ENCODE measurements at places on chromosomes 16 and 17. TPM values are rescaled to one million over a fixed set of nuclear protein-coding genes. Genes with fewer than 3 reads are reported as not detected.

DNA sequence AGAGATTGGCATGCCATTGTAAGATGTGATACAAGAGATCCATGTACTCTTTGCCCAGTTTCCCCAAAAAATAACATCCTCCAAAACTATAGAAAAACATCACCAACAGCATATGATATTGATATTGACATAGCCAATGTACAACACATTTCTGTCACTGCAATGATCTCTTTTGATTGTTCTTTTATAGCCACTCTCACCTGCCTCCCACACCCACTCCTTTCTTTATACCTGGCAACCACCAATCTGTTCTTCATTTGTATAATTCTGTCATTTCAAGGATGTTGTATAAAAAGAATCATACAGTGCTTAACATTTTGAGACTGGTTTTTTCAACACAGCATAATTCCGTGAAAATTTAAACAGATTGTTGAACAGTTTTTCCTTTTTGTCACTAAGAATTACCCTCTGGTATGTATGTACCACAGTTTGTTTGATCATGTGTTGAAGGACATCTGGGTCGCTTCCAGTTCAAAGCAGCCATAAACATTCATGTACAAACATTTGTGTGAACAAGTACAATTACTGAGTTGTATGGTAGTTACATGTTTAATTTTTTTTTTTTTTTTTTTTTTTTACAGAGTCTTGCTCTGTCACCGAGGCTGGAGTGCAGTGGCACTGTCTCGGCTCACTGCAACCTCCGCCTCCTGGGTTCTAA lies 9.9 kb downstream of the KRTAP9-1 start:
- H3K27ac ChIP-seq: no peak overlapping the region
- H3K36me3 ChIP-seq: no peaks in the 10 kb centered on the region
- no peak overlapping the region for H3K4me3 ChIP-seq

- H3K4me1 ChIP-seq: peaks cover 41% of the 10 kb centered on the region
- H3K4me3 ChIP-seq: peak overlapping the region; percentile 76
- no peak overlapping the region for H3K27ac ChIP-seq
- H3K36me3 ChIP-seq: no peaks in the 10 kb centered on the region
- peaks cover 27% of the 10 kb centered on the region for H3K27me3 ChIP-seq
- DNase-seq: peak; percentile 46
Observed at GRCh38 chr17:46978489-46979146, 435 bp downstream of the RPRML start.

The EIF3C gene
- total RNA-seq: 334 TPM

DNA sequence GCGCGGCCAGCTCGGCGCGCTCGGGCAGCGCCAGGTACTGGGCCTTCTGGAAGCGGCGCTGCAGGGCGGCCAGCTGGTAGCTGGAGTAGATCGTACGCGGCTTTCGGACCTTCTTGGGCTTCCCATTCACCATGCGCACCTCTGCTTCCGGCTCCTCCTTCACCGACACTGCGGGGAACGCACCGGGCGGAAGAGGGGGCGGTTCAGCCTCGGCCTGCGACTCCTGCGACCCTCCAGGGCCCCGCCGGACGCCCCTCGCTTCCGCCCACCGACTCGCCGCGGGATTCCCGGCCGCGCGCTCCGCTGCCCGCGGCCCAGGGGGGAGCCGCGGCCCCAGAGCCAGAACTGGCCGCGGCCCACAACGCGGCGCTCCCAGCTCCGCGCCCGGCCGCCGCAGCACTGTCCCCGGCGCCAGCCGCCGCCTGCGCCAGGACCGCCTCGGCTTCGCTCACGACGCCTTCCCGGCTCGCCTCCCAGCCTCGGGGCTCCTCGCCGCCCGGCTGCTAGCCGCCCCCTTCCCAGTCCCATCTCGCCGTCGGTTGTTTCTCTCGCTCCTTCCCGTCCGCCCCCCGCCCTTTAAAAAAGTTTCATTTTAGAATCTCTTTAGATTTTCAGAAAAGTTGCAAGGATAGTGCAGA lies 1.5 kb downstream of the DLX3 start:
- no peaks in the 10 kb centered on the region for H3K36me3 ChIP-seq
- peak; percentile 88 for DNase-seq
- no peak overlapping the region for H3K27ac ChIP-seq
- H3K4me1 ChIP-seq: peaks cover 14% of the 10 kb centered on the region

DNA sequence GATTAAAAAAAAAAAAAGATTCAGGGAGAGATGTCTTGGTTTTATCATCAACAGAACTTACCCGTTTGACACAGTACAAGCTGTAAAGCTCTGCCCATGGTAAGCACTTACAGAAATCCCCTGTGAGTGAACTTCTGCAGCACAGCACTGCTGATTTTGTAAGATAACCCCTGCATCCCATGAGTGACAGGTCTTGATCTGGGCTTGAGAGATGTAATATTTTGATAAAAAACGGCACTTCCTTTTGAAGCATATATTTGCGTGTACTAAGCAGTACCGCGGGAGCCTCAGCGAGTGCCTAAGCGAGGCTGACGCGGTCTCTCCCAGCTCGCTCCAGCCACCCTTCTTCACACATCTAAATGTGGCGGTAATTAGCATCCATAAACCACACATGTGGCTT lies 50.5 kb downstream of the IKZF3 start:
- no peak overlapping the region for H3K4me3 ChIP-seq
- H3K4me1 ChIP-seq: no peaks in the 10 kb centered on the region
- DNase-seq: no peak
- no peaks in the 10 kb centered on the region for H3K27me3 ChIP-seq

DNA sequence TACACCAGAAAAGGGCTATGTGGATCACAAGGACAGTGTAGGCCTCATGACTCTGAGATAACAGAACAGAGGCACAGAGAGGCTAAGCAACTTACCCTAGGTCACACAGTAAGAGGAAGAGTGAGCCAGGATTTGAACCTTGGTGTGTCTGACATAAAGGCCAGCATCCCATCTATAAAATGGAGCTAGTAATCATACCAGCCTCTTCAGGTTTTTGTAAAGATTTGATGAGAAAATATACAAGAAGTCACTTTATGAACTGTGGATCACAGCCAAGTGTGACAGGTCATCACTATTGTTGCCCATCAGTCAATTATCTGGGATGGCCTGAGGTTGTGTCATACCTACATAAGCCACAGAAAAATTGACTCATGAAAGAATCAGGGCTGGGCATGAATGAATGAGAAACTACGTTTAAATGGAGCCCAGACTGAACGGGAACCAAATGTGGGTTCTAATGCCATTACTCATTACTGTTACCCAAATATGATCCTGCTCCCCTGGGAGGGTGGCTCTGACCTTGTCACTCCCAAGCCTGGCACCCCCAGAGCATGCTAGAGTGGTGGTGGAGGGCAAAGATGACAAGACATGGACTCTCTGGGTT lies 21.0 kb downstream of the FBXO39 start:
- no peak overlapping the region for H3K27ac ChIP-seq
- no peaks in the 10 kb centered on the region for H3K27me3 ChIP-seq
- no peaks in the 10 kb centered on the region for H3K36me3 ChIP-seq
- H3K4me1 ChIP-seq: peaks cover 15% of the 10 kb centered on the region

The GPR179 gene
- 0.03 TPM for total RNA-seq

GRCh38 chr16:350203-350602 lies 2.3 kb downstream of the AXIN1 start:
- H3K27ac ChIP-seq: no peak overlapping the region
- DNase-seq: no peak
- no peaks in the 10 kb centered on the region for H3K4me1 ChIP-seq
- no peak overlapping the region for H3K4me3 ChIP-seq
- no peaks in the 10 kb centered on the region for H3K36me3 ChIP-seq

DNA sequence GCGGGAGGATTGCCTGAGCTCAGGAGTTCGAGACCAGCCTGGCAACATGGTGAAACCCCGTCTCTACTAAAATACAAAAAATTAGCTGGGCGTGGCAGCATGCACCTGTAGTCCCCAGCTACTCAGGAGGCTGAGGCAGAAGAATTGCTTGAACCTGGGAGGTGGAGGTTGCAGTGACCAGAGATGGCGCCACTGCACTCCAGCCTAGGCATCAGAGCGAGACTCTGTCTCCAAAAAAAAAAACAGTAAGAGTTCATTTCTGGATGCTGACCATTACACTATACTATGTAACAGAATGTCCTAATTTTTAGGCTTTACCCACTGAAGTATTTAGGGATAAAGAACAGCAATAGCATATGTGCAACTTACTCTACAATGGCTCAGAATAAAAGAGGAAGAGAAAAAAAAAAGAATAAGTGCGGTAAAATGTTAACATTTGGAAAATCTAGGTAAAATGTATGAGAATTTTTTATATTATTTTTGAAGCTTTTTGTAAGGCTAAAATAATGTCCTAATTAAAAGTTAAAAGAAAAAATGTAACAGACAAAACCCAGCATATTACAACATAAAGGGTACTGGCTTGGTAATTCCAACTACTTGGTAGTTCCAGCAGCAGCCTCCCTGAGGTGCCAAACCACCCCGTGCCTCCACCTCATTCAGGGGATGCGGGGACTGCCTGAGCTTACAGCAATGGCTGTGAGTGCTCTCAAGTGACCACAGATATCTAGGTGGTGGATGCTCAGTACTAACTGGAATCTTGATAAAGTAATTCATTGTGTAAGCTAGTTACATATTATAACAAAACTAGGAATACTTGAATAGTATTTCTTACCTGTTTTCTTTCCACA lies 10.9 kb downstream of the COPS3 start:
- H3K27ac ChIP-seq: no peak overlapping the region
- no peak overlapping the region for H3K4me3 ChIP-seq
- peaks cover 49% of the 10 kb centered on the region for H3K36me3 ChIP-seq
- H3K4me1 ChIP-seq: no peaks in the 10 kb centered on the region
- DNase-seq: peak; percentile 40

DNA sequence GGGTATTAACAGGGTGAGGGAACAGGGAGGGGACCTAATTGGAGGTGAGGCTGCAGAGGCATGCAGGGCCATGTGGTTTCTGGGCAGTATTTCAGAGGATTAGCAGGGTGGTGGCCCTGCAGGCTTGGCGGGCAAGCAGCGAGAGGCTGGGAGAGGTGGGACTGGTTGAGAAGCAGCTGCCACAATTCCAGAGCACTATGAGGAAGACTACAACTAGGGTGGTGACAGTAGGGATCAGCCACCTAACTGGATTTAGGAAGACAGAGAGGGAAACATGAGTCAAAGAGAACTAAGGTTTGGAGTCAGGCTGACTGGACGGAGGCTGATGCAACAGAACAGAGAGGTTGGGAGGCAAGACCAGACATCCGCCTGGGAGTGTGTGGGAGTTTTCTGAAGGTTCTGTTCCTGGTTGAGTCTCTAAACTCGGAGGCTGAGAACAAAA lies 12.3 kb downstream of the ALOXE3 start:
- H3K36me3 ChIP-seq: no peaks in the 10 kb centered on the region
- peaks cover 36% of the 10 kb centered on the region for H3K27me3 ChIP-seq
- no peak overlapping the region for H3K27ac ChIP-seq
- no peak overlapping the region for H3K4me3 ChIP-seq
- no peak for DNase-seq

The FAM222B gene
- total RNA-seq: 78.5 TPM

Measured in GM23338 (cell line).